ENCODE measurements at places on chromosomes 1 and 21. TPM values are rescaled to one million over a fixed set of nuclear protein-coding genes. Genes with fewer than 3 reads are reported as not detected.

GRCh38 chr1:208101661-208102431, 142.3 kb downstream of the PLXNA2 start:
- no peak for DNase-seq

- no peak for DNase-seq
Measured at GRCh38 chr1:237062976-237063375, 21.0 kb downstream of the RYR2 start.

Gene C1QB
- polyA plus RNA-seq, result 5.3 TPM

DNA sequence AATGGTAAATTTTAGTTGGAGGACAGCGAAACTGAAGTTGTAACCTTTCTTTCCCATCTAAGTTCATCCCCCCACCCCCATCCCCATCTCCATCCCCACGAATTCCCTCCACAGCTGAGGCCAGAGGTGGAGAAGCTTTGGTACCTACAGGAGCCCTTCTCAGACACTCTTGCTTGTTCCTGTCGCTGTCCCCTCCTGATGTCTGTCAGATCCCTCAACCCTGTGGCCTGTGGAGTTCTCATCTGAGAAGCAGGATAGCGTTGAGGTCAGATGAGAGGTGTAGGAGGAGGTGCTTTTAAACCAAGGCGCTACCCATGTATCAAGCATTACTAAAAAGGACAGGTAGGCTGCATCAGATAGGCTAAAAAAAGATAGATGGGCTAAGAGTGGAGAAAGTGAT, 769 bp downstream of the NTPCR start:
- no peak for DNase-seq

GRCh38 chr1:116262207-116262994, 110.6 kb upstream of the ATP1A1 start:
- DNase-seq, result no peak

GRCh38 chr1:218498056-218498938, 153.2 kb downstream of the TGFB2 start:
- DNase-seq, result no peak

Gene KISS1
- polyA plus RNA-seq, result not detected

Gene GJA5
- polyA plus RNA-seq, result 16.3 TPM

Gene BLZF1
- 32.2 TPM for polyA plus RNA-seq

GRCh38 chr1:185803241-185803640, 69.0 kb downstream of the HMCN1 start:
- DNase-seq, result no peak

Gene A3GALT2
- not detected for polyA plus RNA-seq

Gene TAS1R1
- not detected for polyA plus RNA-seq

DNA sequence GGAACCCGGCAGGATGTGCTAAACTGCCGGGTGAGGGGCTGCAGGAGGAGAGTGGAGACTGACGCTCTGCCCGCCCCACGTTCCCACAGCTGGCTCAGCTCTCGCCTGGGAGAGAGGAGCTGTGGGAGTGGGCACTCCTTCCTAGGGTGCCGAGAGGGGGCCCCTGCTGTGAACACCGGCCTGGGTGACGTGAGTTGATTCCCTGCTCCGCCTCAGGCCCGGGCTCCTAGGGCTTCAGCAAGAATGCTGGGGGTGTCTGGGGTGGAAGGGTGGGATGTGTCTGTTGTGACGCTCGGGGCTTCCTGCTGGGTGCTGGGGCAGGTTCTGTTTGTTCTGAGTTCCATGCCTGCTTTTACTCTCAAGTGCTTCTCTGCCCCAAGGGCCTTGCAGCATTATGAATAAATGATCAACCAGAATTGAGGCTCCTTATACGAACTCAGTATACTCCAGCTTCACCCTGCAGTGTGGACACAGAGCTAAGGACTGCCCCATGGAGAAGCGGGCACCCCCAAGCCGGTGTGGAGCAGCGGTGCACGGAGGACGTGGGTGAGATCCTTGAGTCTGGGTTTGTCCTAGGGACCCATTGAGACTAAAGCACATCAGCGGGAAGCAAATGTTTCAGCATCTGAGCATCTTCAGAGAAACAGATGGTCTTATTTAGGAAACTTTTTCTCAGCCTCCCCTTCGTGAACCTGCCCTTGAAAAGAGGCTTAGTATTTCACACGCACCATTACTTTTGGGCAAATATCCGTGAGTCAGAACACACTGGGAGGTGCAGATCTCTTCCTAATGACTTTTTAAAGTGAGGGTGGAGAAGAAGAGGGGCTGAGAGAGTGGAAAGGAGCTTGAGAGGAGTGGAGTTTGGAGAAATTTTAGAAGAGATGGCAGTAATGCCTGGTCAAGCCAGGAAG, 41.7 kb downstream of the SYT6 start:
- no peak for DNase-seq

DNA sequence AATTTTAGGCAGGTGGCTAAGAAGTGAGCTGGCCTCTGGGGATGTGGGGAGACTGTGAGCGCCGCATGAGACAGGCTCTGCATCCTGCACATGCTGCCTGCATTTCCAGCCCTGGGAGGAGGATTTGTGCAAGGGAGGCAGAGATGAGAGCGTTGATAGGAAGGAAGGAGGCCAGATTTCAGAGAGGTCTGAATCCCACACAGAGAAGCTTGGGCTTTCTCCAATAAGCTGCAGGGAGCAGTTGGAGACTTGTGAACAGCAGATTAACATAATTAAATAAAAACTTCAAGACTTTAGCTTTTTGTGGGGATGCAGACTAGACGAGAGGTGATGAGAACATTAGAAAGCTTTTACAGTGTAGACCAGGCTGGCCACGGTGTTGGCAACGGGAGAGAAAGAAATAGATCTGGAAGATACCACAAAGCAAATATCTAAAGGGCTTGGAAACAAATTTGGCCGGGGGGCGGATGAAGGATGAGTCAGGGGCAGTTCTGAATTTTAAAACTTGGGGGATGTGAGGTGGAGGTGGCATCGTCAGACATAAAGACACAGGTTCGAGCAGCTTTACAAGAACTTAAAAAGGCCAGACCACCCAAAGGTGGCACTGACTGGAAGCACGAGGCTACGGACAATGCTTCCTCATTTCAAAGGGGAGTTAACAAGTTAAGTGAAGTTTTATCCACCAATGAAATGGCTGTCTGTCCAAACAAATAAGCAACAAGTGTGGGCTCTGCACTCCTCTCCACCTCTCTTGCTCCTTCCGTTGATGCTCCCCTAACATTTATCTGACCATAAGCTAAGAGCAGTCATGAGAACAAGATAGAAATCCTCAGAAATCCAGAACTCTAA, 57.0 kb downstream of the HIVEP3 start:
- no peak for DNase-seq

Data from left kidney (tissue), 8 donors.